ENCODE measurements at places on chromosomes 7 and 10. TPM values are rescaled to one million over a fixed set of nuclear protein-coding genes. Genes with fewer than 3 reads are reported as not detected.

GRCh38 chr10:110074758-110075671 lies 67.2 kb downstream of the ADD3 start:
- peak; percentile 94 for DNase-seq

GRCh38 chr10:435397-435796 lies 254.1 kb downstream of the DIP2C start:
- DNase-seq = no peak

The DHTKD1 gene
- total RNA-seq = 15.0 TPM

DNA sequence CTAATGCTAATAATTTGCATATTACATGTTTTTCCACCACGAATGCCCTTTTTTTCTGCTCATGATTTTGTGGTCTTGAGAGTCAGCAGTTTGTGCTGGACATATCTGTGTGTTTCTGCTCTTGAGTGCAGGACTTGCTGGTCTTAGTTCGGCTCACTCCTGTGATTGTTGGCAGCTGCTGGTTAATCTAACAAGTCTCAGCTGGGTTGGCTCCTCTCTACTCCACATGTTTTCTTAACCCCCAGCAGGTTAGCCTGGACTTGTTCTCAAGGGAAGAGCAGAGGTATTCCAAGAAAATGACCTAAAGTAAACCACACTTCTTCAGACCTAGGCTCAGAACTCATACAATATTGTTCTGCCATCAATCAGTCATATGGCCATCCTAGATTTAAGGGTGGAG lies 1238.9 kb downstream of the XPNPEP1 start:
- no peak for DNase-seq

The SH3PXD2A gene
- 2.0 TPM for total RNA-seq

GRCh38 chr7:159154243-159154642 lies 9.6 kb upstream of the VIPR2 start:
- DNase-seq = no peak

The MYL10 gene
- total RNA-seq = not detected

DNA sequence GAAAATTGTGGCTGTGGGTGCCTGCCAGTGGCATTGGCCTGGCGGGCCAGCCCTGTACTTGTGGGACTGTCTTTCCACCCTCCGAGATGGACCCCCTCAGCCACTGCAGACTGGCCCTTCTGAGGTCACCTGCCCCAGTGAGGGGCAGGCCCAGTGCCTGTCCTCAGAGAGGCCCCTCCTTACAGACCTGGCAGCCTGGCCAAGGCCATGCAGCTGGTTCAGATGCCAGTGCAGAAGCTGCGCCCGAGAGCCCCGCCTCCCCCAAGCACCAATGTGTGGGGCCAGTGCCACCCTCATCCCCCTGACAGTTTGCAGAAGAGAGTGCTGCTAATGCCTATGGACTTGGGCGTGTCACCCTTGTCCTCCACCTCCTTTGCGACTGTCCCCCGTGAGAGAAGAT lies 10.0 kb downstream of the ZNF316 start:
- no peak for DNase-seq

DNA sequence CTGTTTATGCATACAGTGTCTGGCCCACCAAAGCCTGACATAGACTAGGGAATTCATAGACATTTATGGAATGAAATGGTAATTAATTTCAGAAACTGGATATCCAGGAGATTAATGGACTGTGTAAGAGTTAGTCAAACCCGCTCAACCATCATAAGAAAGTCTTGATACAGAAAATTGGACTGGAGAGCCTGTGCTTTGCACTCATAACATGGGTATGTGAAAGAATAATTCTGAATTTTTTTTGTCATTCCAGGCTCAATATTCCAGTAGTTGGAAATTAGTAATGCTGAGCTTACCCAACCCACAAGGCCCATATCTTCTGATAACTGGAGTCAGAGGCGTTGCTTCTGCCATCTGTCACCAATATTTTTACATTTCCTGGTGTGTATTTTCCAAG lies 799.7 kb upstream of the IGFBP3 start:
- no peak for DNase-seq

The DPP6 gene
- total RNA-seq = not detected

DNA sequence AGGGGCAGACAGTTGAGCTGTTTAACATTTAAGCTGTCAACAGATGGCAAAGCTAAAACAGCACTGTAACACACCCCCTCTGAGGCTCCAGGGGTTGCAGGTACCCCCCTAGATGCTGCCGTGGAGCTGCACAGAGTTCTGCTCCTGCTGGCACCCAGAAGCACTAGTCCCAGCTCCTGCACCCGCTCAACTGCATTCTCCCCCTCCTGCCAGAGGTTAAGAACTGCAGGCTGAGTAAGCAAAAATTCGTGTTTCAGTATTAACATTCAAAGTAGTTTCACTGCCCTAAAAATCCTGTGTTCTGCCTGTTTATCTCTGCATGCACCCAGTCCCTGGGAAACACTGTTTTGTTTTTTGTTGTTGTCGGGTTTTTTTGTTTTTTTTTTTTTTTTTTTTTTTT lies 790.8 kb upstream of the KCND2 start:
- peak; percentile 1 for DNase-seq

The MUC12 gene
- not detected for total RNA-seq

DNA sequence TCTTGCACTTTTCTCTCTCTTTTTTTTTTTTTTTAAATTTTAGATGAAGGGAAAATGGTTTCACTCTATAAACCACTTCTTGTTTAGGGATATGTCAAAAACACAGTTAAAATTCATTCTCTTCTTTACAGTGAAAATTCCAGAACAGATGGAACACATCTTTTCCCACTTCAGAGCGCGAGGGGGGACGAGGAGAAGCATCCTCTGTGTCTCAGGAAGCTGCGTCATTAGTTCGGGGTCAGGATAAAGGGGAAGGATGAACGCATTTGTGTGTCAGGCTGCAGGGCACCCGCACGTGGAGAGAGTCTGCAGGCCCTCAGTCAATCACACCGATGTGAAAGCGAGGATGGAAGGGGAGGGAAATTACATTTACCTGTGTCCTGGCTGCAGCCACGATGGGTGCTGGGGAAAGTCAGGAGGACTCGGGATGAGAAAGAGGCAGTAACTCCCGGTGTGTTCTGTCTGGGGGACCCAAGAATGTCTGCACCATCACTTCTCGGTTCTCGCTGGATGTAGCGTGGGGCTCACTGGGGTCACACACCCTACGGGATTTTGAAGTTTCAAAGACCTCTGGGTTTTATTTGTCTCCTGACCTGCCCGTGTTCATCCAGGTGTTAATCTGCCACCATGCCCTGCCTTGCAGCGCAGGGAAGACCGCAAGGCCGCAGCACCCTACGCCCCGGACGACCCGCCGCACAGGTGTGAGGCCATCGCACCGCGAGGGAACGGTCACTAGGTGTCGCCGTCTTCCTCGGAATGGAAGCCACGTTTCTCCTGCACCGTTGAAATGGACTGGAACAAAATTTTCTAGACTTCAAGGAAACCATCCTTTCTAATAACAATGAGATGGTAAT lies 66.7 kb upstream of the PITRM1 start:
- peak; percentile 89 for DNase-seq

The NPVF gene
- not detected for total RNA-seq

GRCh38 chr10:72846238-72846637 lies 47.3 kb upstream of the OIT3 start:
- peak; percentile 85 for DNase-seq

- DNase-seq = no peak
Observed at GRCh38 chr10:124799211-124799610, 2.4 kb upstream of the ABRAXAS2 start.

The CHAT gene
- total RNA-seq = not detected

All from lung microvascular endothelial cell (primary cell).